ENCODE measurements at places on chromosomes 5 and 9. TPM values are rescaled to one million over a fixed set of nuclear protein-coding genes. Genes with fewer than 3 reads are reported as not detected.

- no peak for DNase-seq
Measured at GRCh38 chr9:106420511-106420944, 442.4 kb upstream of the ZNF462 start.

DNA sequence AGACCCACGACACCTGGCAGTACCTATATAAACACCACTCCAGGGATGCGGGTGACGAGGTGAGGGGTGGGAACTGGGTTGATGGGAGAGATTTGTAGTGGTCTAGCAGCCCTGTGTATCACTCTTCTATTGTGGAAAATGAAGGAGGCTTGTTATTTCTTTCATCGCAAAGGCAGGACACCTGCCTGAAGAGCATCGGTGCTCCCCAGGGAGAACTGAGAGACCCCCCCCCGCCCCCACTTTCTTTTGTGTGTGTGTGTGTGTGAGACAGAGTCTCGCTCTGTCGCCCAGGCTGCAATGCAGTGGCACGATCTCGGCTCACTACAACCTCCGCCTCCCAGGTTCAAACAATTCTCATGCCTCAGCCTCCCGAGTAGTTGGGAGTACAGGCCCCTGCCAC is 8.3 kb upstream of the WDR5 start:
- DNase-seq, result no peak

GRCh38 chr5:89878140-89879132 is 531.1 kb downstream of the CETN3 start:
- DNase-seq, result no peak

DNA sequence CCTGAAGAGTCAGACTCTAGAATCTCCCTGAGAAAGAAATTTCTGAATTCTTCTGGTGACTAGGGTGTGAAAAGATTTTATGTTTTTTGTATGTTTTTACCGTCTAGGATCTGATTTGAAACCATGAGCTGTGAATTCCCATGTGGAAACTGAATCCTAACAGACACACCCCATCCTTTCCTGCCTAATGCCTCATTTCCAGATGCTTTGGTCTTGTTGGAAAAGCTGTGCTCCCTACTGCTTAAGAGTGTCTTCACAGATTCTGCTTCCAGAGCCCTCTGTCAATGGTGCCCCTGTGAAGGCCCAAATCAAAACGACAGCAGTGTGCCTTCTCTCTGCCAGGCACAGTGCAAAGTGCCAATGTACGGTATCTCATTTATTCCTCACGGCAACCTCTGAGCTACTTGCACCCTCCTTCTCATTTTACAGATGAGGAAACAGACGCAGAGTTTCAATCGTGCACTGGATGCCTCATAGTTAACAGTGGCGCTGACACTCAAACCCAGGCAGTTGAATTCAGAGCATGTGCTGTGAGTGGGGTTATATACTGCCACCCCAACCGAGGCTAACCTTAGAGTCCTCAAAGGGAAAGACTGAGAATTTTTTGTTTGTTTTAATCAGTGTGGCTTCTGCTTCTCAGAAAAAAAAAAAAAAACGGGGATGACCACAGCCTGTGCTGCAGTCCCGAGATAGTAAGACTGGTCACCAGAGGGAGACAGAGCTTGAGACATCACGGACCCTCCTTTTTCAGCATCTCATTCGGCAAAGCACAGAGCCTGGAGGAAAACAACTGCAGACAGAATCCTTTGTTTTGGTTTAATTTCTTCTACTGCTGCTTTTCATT is 188.4 kb downstream of the SNCAIP start:
- no peak for DNase-seq

Gene SLC36A3
- not detected for total RNA-seq

Gene PCDHB16
- total RNA-seq, result 0.49 TPM

- DNase-seq, result peak; percentile 10
Measured at GRCh38 chr5:1466631-1467265, 21.5 kb upstream of the SLC6A3 start.

- no peak for DNase-seq
Measured at GRCh38 chr9:135262248-135262647, 174.8 kb downstream of the OLFM1 start.

GRCh38 chr5:139272471-139273321 is 20.8 kb upstream of the MATR3 start:
- DNase-seq, result peak; percentile 67

GRCh38 chr5:135138116-135138850 is 104.3 kb upstream of the PITX1 start:
- DNase-seq, result no peak

Gene BTNL3
- total RNA-seq, result 62.2 TPM

Gene MARCHF3
- total RNA-seq, result 52.8 TPM

GRCh38 chr9:74499111-74499601 is 2.0 kb downstream of the RORB start:
- no peak for DNase-seq

- no peak for DNase-seq
Measured at GRCh38 chr9:7289773-7290172, 509.8 kb downstream of the DMAC1 start.

- DNase-seq, result no peak
Measured at GRCh38 chr5:71907608-71908145, 188.6 kb downstream of the CARTPT start.

DNA sequence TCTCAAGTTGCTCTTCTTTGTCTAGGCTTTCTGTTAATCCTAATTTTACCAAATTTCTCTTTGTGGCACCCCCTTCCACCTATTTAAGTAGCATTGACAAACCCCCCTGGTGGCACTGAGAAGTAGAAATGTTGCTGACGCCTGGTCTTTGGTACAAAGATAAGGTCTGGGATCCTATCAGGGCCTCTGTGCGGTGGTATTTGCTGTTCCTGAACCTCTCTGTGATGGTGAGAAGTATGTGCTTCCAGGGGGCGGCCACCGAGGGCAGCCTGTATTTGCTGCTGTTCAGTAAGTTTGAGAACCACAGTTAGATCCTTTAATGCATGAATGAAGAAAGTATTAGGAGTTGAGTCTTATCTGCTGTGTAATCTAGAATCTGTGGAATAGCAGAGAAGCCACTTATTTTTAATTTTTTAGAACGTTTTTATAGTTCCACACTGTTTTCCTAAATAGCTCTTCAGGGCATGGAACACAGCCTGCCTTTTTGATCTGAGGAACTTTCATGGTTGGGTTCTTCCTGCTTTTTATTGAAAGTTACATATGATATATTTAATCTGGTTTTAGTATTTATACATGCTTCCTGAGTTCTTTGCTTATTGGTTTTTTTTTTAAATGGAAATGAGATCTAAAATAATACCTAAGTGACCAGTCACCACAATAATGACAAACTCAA is 124.2 kb downstream of the TRIO start:
- no peak for DNase-seq

Gene C5orf58
- total RNA-seq, result not detected

Gene ROPN1L
- total RNA-seq, result not detected

DNA sequence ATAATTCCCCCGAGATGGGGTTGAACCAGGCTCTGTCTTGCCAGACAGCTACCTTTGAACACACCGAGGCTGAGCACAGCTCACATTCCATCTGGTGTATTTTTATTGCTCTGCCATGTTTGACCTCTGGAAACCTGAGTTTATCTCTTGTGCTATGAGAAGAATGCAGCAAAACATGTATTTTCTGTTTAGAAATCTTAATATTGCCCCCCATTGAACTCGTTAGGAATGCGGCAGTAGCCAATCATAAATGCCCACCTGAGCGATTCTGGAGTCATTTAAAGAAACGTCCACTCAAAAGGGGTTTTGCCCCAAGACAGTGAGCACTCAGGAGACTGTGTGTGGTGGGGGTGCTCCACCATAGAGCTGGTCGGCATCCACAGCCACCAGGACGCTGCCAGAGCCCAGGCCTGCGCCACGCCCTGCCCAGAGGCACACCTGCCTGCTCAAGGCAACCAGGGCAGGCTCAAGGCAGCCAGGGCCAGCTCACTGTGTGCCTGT is 26.9 kb downstream of the FGD3 start:
- DNase-seq, result no peak

DNA sequence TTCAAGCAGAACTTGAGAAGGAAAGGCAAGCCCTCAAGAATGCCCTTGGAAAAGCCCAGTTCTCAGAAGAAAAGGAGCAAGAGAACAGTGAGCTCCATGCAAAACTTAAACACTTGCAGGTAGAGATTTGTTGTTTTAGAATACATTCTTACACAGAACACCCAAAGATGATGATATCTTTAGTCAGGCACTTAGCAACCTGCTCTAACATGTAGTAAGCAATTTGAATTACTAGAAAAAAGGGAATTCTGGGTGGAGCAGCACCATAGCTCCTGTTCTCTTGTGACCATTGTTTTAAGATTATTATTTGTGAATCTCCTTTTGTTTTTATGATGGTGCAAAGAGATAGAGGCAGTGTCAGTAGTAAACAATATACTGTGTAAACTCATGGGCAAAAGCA is 63.1 kb downstream of the RAB14 start:
- DNase-seq, result no peak

Gene PARP8
- total RNA-seq, result 29.3 TPM

DNA sequence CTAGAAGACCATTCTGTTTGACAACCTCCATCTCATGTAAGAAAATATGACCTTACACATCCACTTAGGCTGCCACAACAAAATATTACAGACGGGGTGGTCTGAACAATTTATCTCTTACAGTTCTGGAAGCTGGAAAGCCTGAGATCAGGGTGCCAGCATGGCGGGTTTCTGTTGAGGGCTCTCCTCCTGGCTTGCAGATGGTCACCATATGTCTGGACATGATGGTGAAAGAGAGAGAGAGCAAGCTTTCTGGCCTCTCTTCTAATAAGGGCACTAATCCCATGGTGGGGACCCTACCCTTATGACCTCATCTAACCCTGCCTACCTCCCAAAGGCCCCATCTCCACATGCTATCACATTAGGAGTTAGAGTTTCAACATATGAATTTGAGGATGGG is 66.0 kb downstream of the AMBP start:
- no peak for DNase-seq

GRCh38 chr5:58066076-58066475 is 393.8 kb downstream of the PLK2 start:
- no peak for DNase-seq

- no peak for DNase-seq
Measured at GRCh38 chr5:103234239-103234975, 24.2 kb upstream of the MACIR start.

Gene SLC6A3
- not detected for total RNA-seq

GRCh38 chr5:149152317-149152746 is 11.0 kb downstream of the ABLIM3 start:
- DNase-seq, result no peak

- no peak for DNase-seq
Measured at GRCh38 chr9:128164307-128164885, 4.3 kb downstream of the BBLN start.

GRCh38 chr5:107779437-107779836 is 108.7 kb upstream of the EFNA5 start:
- no peak for DNase-seq

- no peak for DNase-seq
Measured at GRCh38 chr9:27385606-27386322, 88.8 kb upstream of the EQTN start.

GRCh38 chr9:105241356-105242043 is 3.0 kb upstream of the SLC44A1 start:
- DNase-seq, result no peak

Gene TLN1
- 189 TPM for total RNA-seq

All from mucosa of descending colon (tissue), 3 donors.